ENCODE measurements at places on chromosomes 2 and 18.
A peak's percentile ranks its signal among the peaks of the same experiment; 100 is the strongest.

- no peak for DNase-seq
Observed at GRCh38 chr18:78517328-78517727, 462.3 kb upstream of the SALL3 start.

GRCh38 chr2:68050353-68050752, 12.5 kb downstream of the C1D start:
- no peak for DNase-seq

- DNase-seq = no peak
Observed at GRCh38 chr2:88666576-88666975, 24.9 kb upstream of the RPIA start.

DNA sequence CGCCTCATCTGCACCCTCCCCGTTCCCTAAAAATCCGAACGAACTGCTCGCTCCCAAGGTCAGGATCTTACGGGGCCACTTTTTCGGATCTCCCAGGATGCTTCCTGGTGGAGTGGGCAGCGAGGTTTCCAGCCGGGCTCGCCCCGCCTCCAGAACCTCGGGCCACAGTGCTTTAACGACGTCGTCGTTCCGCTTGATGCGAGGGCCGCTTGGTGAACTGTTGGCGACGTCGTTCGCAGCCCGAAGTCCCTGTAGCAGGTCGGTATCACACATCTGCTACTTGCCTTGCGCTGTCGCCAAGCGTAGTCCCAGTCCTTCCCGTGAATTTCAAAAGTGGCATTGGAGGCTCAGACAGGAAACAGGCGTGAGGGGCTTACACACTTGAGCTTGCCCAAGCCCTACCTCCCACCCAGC, 15.3 kb downstream of the EVX2 start:
- DNase-seq = no peak

GRCh38 chr2:44061876-44062275, 66.1 kb upstream of the LRPPRC start:
- no peak for DNase-seq

GRCh38 chr2:178947006-178947405, 102.9 kb downstream of the CCDC141 start:
- no peak for DNase-seq

DNA sequence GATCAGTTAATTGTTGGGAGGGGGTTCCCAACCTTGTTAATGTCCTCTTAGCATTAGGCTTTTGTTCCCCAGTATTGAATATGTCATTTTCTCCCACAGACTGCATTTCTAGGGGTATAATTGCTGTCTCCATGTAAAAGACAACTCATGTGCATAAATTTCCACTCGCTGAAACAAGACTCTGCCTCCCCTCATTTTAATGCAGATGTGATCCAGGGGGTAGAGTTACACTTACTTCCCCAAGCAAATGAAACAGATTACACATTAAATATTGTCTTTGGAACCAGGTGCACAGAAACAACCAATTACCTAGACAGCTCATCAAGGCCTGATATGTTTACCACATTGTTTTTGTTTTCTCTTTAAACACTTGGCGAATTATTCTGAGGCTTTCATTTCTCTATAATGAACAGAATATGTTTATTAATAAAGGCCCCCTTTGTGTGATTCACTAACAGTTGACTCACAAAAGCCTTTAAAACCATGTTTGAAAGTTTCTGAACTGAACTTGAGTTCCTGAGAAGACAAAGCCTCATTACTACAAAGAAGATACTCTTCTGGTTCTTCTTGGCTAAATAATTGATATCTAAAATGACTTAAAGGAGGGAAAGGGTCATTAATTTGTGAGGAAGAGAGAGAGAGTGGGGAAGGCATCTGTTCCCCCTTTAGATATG, 15.0 kb upstream of the ACVR1 start:
- no peak for DNase-seq

- no peak for DNase-seq
Observed at GRCh38 chr2:32553829-32554432, 73.9 kb upstream of the TTC27 start.

DNA sequence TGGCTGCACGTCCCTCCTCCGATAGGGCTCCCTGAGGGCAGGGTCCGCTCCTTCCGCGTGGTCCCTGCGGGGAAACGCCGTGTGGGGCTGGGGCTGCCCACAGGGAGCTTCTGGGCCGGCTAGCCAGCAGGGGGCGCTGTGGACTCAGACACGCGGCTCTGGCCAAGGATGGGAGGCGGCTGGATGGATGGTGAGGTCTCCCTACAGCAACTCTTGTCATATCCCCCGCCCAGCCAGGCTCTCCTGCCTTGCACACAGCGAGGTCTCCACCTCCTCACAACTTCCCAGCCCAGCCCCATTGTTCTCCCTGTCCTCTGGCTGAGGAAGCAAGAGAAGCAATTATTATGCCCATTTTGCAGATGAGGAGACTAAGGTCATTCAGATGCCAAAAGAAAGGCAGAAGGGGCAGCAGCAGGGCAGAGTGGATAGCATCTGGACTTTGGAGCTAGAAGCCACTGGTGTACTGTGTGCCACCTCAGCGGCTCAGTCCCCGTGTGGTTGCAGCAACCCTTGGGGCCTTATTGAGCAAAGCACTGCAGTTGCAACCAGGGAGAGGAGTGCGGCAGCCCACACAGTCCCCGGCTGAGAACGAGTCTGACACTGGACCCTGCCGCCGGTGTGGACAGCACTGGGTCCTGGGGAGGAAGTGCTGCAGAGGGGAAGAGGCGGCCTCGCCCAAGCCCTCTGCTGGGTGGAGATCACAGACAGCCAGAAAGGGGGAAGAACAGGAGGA, 99.0 kb downstream of the ZFP36L2 start:
- DNase-seq = peak; percentile 77

DNA sequence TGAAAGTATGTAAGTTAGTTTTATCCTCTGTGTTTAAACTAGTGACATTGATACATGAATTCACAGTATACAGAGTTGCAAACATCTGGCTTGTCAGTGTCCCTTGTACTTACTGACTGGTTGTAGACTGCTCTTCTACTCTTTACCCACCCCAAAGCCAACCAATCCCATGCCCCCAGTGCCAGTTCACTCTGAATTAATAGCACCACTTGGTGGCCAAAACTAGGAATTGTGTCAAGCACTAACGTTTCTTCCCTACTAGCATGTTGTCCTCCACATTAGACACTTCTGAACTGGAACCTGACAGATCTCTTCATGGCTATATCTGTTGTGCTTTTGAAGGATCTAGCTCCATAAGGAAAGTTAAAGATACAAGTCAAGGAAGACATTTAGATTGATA, 27.2 kb upstream of the OTX1 start:
- DNase-seq = no peak

GRCh38 chr18:48643262-48643661, 104.4 kb downstream of the CTIF start:
- DNase-seq = no peak

DNA sequence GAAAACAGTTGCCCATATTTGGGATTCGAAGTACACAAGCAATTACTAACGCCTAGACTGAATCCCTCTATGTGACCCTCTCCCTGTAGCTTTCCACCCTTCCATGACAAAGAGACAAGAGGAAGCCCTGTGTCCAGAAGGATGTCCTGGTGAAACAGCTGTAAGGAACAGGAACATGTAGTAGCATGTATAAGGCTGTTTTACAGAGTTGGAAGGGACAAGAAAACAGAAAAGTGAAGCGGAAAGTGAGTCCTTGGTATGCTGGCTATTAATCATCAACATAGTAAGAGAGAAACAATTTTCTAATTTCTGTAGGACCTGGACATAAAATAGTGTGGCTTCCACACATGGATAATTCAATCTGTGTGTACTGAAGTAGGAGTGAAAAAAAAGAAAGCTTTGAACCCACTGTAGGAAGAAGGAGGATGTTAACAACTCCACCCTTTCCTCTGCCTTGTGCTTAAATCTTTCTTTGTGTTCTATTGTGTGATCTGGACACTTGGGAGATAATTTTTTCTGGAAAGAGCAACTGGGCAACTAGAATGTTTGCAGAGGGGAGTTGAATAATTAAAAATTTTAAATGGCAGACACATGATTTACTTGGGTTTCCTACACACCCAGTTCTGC, 162.3 kb upstream of the ZSWIM2 start:
- DNase-seq = no peak
